ENCODE measurements at places on chromosomes 5 and 9.
A peak's percentile ranks its signal among the peaks of the same experiment; 100 is the strongest.

DNA sequence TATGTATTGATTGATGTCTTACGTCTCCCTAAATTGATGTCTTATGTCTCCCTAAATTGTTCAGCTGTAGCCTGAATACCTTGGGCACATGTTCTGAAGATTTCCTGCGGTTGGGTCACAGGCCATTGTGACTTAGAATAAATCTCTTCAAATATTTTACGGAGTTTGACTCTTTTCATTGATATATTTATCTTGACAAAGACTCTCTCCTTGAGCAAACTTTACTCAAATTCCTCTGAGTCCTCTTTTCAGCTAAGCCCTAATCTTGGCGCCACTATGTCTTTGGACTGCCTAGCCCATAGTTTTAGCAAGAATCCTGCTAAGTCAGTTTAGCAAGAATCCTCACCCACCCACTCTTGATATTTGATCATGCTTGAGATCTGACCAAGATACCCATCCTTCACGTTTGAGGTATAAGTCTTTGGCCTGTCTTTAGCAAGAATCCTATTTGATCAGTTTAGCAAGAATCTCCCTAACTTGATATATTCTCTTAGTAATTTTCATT is 35.3 kb upstream of the FBXL17 start:
- DNase-seq, result no peak

- no peak for DNase-seq
Measured at GRCh38 chr9:83336706-83337105, 201.5 kb downstream of the FRMD3 start.

GRCh38 chr9:34929506-34930102 is 28.5 kb upstream of the PHF24 start:
- DNase-seq, result peak; percentile 58

DNA sequence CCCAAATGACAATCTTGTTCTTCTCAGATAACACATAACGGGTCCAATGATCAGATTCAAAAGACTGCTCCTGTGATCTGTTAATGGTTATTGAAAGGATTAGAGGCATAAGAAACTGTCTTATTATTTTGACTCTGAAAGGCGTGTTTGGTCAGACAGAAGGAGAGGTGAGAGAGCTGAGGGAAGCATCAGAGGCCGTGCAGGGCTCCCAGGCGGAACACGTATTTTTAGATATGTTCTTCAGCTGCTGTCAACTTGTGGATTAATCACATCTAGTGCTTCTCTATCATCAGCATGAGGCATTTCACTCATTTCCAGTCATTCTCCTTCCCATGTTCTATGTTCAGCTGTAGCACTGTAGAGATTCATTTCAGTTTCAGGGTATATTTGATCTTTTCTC is 199.8 kb downstream of the MAPKAP1 start:
- no peak for DNase-seq

- no peak for DNase-seq
Measured at GRCh38 chr5:141420855-141421488, at the start of gene PCDHGA11. TSS of gene PCDHGA11 (plus strand) at chr5:141421051. CDS start at chr5:141421228, 177 bp downstream.

GRCh38 chr5:117357886-117358285 is 783.3 kb upstream of the SEMA6A start:
- DNase-seq, result no peak

GRCh38 chr5:52840277-52841050 is 52.7 kb downstream of the ITGA1 start:
- DNase-seq, result peak; percentile 48

DNA sequence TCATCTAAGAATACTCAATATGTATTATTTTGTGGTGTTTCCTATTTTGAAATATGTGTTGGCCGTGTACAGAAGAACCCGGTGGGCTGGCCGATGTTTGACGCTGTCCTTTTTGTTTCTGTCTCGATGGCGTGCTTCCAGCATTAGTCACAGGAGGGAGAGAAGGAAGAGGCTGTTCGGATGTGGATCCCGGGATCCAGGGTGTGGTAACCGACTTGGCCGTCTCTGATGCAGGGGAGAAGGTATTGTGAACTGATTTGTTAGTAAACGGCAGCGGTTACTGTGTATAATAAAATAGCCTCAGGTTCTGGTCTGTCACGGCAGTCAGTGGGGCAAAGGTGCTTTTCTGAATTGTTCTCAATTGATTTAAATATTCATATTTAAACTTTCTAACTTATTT is 275.0 kb downstream of the ARHGEF28 start:
- DNase-seq, result no peak

All from head of caudate nucleus (tissue), 42 donors.